Mucosa of descending colon (tissue), 3 donors: ENCODE measurements at places on chromosomes 5 and 9. TPM values are rescaled to one million over a fixed set of nuclear protein-coding genes. Genes with fewer than 3 reads are reported as not detected.

- no peak for DNase-seq
Measured at GRCh38 chr5:31449174-31449573, 82.7 kb downstream of the DROSHA start.

DNA sequence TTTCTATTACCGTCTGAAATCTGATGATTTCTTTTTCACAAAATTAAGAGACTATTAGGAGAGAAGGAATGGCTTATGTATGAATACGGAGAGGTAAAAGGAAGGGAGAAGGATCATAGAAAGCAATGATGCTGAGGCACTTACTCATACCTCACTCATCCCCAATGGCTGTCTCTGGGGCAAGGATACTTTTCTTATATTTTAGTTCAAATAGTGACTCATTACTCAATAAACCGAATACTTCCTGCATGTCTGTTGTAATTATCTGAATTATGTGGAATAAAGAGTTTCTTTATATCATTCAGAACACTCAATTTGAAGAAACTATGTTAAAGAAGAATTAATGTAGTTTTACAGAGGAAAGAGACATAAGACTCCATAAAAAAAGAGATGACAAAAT is 284.5 kb upstream of the NUDT12 start:
- DNase-seq = no peak

GRCh38 chr5:172493906-172494305 is 39.6 kb upstream of the SH3PXD2B start:
- no peak for DNase-seq

DNA sequence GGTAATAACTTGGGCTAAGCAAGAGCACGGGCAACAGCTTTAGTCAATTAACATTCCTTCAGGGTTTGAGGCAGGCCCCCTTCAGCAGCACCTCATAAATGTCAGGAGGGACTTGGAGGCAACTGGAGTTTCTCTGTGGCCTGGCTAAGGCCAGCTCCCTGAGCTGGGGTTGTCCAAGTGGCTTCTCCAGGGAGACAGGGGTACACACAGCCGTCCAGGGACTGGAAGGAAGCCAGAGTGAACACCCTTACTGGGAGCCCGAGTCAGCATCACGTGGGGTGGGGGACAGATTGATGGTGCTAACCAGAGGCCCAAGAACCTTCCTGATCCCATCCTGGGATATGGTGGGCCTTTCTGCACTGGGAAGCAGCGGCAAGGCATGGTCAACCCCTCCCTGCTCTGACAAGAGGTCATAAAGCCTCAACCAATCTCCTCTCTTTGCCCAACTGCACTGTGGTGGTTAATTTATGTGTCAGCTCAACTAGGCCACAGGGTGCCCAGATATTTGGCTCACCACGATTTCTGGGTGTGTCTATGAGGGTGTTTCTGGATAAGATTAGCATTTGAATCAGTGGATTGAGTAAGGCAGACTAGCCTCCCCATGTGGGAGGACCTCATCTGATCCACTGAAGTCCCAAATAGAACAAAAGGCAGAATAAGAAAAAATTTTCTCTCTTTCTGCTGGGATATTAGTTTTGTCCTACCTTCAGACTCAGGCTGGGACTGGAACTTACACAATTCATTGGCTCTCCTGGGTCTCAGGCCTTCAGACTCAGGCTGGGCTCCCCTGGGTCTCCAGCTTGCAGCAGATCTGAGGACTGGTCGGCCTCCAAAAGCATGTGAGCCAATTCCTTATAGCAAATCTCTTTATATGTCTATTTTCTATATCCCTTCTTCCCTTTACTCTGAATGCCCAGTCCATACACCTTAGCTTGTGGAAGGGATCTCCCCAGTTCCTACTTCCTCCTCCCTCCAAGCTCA is 127.2 kb upstream of the LARP1 start:
- no peak for DNase-seq

DNA sequence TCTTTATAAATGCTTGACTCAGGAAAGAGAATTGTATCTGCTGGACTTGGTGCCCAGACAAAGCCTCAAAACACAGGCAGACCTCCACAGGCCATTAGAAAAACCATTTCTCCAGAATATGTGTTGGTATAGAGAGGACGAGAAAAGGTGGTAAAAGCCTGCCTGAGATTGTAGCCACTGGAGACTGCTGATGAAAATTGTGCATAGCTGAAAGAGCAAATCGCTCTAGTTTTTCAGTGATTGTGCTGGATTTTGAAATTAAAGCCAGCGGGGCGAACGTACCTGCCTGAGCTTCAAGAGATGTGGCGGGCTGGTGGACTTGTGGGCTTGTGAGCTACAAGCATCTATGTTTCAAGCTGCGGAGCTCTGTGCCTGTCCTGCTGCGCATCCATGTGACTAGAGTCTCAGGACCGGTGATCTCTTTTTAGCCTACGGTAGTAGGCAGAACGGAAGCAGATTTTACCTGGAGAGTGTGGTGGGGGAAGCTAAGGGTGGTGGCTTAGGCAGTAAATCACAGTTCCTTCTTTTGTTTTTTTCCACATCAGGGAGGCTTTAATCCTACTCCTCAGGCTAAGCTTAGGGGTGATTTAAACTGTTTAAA is 193.6 kb downstream of the SREK1 start:
- DNase-seq = no peak

GRCh38 chr5:56306433-56307150 is 73.5 kb upstream of the ANKRD55 start:
- no peak for DNase-seq

GRCh38 chr9:124299515-124300090 is 41.9 kb downstream of the NEK6 start:
- no peak for DNase-seq

DNA sequence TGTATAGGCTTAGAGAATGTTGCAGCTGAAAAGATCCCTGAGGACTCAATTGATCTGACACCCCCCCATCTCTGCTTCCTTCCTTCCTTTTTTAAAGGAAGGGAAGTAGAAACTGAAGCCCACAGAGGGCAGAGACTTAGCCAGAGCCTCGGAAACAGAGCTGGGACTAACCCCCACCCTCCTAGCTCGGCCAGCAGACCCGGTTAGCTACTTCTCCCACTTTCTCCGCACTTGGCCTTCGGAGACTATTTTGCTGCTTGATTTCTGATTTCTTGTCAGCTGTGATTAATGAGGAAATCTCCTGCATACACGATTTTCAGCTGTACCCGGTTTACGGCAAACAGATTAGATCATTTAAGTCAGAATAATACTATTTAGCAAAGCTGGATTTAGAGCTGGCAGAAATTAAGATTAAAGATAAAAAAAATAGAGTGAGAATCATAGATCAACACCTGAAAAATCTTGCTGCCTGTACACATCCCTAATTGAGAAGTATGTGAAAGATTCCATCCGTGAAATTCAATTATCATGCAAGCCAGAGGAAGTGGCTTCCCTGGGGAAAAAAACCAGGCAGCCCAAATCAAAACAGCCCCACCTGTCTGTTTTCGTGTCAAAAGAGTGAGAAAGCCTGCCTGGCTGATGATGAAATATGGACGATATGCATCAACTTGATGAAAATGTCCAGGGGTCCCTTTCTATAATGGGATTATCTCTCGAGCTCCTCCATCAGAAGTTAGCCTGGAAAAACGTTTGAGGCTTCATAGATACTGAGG is 159.5 kb upstream of the SHB start:
- no peak for DNase-seq

NRG2 gene
- total RNA-seq = 0.52 TPM
